ENCODE measurements at places on chromosomes 13 and 19.

DNA sequence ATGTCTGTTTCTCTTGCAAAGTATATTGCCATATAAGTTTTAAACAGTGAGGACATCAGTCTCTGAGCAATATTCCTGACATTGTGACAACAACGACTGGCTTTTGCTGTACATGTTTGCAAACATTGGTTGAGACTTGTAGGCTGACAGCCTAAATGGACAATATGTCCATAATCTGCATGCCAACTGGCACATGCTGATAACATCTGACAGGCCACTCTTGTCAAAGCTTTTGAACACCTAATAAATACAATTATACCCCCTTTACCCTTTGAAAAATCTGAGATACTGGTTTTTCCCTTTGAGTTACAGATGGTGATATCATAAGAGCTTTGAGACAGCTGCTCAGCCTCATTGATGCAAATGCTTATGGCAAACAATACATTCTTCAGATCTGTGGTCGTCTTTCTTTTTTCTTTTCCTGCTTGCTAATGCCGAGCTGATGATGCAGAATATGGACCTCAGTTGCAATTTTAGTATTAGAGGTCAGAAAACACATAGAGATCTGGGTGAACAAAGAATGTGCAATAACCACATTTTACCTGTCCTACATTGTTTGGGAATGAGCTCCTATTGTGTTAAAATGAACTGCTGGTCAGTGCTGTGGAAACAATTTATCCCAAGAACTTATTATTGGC is 114.9 kb downstream of the RFC3 start:
- DNase-seq: no peak

DNA sequence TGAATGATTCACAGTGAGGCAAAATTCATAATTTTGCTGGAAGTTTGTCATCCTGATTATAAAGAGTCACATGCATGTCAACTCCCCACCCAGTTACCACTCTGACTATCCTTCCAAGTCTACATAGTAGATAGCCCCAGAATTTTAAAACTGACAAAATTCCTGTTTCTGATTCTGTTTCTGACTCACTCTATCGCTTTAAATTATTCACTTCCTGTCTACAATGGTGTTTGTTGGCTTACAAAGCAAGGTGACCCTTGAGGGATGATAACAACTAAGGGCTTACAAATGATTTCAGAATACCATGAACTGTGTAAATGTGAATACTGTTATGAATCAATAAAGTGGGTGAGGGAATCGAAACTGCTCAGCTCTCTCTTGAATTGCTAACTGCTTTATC is 98.7 kb upstream of the KL start:
- no peak for DNase-seq

GRCh38 chr19:18262144-18262543 is 12.1 kb downstream of the IQCN start:
- no peak for DNase-seq

DNA sequence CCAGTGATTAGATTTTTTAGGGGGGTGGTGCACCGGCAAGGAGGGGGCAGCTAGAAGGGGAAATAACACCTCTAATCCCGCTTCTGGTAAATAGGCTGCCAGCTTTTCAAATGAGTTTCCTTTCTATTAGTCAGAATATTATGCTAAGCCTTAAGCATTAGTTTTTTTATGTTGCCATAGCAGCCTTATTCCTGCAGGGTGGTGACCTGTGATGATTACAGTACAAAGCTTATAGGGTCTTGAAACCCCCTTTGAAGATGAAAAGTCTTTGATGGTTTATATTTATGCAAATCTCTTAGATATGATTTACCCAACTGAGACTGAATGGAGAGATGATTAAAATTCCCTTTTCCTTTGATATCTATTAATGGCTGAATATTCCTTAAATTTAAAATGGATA is 109.8 kb downstream of the ZIC5 start:
- DNase-seq: no peak

- no peak for DNase-seq
These were observed 13.5 kb downstream of the CRYL1 start for GRCh38 chr13:20512042-20512683.

GRCh38 chr19:5037936-5038335 is 69.0 kb downstream of the KDM4B start:
- no peak for DNase-seq

DNA sequence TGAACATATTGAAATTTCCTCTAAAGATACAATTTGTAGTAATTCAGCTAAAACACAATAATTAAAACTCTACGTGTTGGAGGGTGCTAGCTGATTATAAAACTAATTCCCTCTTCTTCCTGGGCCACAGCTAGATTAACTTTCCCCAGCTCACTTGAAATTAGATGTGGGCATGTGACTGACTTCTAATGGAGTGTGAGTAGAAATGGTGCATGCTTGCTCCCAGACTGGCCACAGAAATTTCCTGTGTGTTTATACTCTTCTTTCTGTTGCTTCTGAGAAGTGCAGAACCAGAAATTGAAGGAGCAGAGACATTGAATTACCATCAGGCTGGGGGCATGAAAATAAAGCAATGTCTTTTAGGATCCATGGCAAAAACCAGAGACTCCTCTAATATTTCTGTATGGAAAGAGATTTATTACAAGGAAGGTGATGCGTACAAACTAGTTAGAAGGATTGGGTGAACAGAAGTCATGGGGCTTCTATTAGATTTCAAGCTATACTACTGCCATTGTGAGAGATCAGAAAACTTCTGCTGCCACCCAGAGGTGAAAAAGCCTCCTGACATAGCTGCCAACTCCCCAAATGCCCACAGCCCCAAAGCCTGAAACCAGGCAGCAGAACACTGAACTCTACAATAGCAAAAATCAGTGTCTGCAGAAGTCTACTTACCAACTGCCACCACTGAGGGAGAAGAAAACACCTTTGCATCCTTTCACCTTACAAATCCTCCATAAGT is 379.2 kb upstream of the MIR17HG start:
- DNase-seq: no peak

GRCh38 chr19:32355309-32355708 is 9.9 kb downstream of the ZNF507 start:
- DNase-seq: no peak

DNA sequence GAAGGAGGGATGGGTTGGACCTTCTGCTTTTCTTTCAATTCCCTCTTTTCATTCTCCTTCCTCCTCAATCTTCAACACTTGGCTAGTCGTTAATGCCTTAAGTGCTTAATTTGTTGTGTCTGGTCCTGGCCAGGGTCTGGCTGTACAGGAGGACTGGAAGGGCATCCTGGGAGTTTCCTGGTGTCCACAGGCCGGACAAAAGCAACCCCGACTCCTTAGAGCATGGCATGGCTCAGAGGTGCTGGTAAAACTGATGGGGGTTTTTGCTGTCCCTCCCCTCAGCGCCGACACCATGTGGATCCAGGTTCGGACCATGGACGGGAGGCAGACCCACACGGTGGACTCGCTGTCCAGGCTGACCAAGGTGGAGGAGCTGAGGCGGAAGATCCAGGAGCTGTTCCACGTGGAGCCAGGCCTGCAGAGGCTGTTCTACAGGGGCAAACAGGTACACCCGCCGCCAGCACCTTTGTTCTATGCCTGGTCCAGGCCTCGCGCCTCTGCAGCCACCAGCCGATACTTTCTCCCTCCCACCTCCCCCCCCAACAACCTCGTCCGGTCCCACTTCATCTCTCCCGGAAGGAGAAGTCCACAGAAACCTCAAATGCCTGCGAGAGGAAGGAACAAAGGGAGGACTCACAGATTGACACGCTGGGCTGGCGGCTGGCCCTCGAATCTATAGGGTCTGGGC is 1.4 kb downstream of the UHRF1 start:
- DNase-seq: no peak

GRCh38 chr13:113445791-113446487 is 7.3 kb downstream of the ADPRHL1 start:
- no peak for DNase-seq

- DNase-seq: no peak
These were observed 4.4 kb upstream of the C19orf18 start for GRCh38 chr19:57978586-57979289.

GRCh38 chr13:60080850-60081249 is 82.9 kb downstream of the DIAPH3 start:
- DNase-seq: no peak

GRCh38 chr13:68023838-68024581 is 793.9 kb upstream of the PCDH9 start:
- no peak for DNase-seq

- DNase-seq: no peak
These were observed 12.0 kb downstream of the LPAR6 start for GRCh38 chr13:48400850-48401291.

- no peak for DNase-seq
These were observed 14.2 kb downstream of the FBXO46 start for GRCh38 chr19:45716359-45717130.

GRCh38 chr13:51815848-51816247 is 11.9 kb upstream of the DHRS12 start:
- no peak for DNase-seq

DNA sequence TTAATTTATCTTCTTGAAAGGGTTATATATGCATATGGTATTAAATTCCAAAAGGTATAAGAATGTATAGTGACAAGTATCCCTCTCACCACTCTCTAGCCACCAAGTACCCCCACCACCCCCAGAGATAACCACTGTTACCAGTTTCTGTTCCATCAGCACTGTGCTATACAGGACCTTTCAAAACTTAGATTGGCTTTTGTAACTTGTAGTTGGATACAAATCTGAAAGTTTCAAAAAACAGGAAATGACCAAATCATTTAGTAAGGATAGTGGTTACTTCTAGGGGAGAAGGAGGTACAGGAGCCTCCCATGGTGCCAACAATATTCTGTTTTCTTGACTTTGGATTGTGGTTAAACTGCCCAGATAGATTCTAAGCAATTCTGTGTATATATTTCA is 56.7 kb downstream of the AKAP11 start:
- DNase-seq: no peak

DNA sequence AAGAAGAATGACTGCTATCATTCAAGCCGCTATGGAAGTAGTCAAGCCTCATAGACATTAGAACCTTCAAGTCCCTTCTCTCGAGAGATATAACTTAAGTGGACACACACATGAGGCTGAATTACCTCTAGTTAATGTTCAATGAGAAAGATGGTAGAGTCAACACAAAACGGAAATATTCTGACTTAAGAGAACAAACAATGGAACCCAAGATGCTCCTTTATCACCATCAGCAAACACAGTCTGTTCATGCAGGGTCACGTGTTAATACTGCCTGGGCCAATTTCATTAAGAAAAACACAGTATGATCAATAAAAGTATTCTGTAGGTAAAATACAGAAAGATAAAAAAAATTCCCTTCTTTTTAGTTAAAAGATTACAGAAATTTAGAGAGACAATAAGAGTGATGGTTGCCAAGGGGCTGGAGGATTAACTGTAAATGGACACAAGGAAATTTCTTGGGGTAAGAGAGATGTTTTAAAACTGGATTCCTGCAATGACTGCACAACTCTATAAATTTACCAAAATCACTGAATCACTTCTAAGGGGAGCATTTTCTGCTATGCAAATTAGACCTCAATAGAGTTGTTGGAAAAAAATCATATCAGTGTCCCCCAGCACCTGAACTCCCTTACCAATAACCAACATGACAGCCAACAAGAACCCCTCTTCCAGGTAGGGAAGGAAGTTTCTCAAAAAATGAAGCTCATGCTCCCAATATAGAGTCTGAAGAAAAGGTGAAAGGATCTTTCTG is 256.6 kb downstream of the ABCC4 start:
- no peak for DNase-seq

DNA sequence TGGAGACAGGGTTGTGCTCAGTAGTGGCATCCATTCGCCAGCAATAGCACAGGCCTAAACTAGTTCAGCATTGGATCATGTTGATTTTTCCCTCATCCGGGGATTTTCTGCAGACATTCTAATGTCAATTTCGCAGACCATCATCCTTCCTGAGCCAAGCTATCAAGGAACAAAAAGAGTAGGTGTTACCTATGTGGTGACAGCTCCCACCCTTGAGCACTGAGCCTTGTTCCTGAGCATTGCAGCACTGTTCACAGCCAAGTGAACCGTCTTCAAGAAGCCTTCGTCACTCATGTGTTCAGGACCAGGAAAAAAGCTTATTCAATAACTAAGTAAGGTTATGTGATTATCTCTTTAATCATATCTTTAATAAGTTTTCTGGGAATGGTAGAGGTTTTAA is 576.2 kb downstream of the UQCRFS1 start:
- DNase-seq: no peak

- DNase-seq: no peak
These were observed 173.1 kb downstream of the LACC1 start for GRCh38 chr13:44052780-44053184.

GRCh38 chr13:59680429-59681024 is 483.2 kb downstream of the DIAPH3 start:
- no peak for DNase-seq

DNA sequence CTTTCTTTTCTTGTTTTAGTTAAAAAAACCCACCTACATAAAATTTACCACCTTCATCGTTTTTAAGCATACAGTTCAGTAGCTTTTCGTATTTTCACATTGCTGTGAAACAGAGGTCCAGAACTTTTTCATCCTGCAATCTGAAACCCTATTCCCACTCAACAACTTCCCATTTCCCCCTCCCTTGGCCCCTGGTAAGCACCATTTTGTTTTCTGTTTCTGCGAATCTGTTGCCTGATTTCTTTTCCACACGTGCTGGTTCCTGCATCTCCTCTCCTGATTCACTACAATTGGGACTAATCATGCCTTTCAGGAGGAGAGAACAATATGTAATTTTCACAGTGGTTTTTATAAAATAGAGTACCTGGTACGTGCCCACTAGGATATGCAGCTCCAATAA is 149.2 kb upstream of the RNF113B start:
- no peak for DNase-seq

DNA sequence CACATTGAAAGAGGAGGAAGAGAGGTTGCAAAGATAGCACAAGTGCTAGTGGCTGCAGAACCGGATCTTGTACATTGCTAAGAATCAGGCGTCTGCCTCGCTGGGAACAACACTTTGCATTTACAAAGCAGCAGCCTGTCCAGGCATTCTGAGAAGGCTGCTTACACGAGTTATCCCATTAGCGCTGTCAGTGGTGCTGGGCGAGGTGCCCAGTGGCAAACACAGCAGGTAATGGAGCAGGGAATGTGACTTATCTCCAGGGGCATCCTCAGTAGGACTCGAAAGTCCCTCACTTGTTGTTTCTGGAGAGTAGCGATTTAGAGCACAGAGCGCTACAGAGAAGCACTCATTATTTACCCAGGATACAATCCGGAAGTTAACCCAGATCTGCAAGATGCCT is 209.6 kb downstream of the OLFM4 start:
- DNase-seq: no peak

DNA sequence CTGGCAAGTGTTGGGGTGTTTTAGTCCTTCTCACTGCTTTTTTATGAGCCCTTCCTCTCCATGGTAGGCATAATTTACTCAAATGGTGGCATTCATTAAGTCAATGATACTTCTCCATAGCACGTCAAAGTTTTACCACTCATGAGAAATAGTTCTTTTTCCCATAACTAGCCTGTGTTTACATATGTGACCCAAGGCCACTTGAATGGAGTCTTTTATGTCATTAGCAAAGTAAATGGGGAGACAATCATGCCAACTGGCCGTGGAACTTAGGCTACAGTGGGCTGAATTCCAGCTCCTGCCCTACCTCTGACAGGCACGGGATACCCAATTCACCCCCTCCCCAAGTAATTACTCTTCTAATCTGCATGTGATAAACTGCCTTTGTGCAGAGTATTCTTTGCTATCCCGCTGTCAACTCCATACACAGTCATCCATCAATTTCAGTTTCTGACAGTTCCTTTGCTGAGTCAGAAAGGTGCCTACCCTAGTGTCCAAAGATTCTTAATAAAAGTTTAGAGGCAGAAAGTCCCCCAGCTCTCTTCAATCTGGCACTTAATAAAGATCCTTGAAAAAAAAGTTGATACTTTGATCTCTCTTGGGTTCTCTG is 16.9 kb downstream of the PROSER1 start:
- no peak for DNase-seq
